ENCODE measurements at places on chromosomes 3 and 15.

GRCh38 chr3:110518031-110518430, 553.6 kb upstream of the NECTIN3 start:
- no peak for DNase-seq

- DNase-seq: no peak
These were observed 50.9 kb downstream of the DHX36 start for GRCh38 chr3:154273381-154273780.

DNA sequence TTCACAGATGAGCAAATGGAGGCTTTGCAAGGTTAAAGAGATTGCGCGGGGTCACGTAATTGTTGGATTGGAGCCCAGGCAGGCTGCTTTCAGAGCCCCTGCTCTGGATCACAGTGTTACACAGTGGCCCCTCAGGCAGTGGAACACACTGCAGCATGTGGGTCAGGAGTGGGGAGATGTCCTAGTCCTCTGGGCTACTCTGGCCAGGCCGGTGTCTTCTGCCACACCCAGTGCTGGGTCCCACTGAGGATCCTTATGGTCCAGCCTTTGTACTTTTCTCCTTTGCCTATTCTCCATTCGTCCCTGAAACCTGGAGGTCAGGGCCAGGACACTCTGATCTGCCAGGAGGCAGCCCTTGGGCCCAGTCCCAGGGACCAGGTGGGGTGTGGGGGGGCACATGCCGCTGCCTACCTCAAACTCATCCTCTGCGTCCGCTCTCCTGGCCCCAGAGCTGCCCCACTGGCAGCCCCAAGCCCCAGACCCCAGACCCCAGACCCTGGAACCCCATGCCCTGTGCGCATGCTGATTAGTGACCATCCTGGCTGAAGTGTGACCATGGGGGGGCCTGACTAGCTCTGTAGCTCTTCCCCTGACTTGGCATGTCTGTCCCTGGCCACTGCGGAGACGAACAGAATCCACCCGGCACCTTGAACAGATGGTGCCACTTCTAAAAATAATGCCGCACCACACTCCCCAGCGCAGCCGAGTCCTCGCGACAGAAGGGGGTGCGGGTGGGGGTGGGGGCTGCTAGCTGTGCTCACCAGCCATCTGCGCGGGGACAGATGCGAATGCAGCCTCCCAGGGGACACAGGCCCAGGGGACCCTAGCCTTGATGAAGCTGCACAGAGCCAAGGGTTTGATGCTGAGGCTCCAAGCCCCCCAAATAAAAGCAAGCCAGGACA, 41.6 kb downstream of the ATP2B2 start:
- no peak for DNase-seq

DNA sequence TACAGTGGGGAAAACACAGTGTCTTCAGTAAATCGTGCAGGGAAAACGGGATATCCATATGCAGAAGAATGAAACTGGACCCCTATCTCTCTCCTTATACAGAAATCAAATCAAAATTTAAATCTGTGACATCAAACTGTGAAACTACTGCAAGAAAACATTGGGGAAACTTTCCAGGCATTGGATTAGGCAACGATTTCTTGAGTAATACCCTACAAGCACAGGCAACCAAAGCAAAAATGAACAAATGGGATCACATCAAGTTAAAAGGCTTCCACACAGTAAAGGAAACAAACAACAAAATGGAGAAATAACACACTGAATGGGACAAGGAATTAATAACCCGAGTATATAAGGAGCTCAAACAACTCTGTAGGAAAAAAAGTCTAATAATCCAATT, 165.3 kb downstream of the PLCL2 start:
- no peak for DNase-seq

- DNase-seq: no peak
These were observed 32.2 kb downstream of the HGD start for GRCh38 chr3:120649830-120650233.

GRCh38 chr3:8884630-8885290, 78.5 kb downstream of the RAD18 start:
- no peak for DNase-seq

DNA sequence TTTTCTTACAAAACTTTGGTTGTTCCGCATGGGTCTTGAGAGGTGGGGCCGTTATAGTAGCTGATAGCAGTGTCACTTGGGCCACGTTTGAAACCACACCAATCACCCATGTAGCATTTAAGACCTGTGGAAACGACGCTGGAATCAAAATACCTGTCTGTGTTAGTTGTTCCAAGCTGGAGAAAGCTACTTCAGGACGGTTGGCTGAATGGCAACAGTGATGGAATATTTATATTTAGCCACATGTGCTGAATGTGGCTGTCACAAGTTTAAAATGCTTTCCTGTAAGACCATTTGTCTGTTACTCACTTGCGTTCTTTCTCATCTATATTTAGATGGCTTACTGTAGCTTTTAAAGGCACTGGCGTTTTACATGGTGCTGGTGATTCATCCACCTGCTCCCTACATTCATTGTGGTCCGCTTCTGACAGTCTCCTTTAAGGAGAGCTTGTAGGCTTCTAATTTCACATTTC, 1.4 kb downstream of the DNAJA4 start:
- no peak for DNase-seq

DNA sequence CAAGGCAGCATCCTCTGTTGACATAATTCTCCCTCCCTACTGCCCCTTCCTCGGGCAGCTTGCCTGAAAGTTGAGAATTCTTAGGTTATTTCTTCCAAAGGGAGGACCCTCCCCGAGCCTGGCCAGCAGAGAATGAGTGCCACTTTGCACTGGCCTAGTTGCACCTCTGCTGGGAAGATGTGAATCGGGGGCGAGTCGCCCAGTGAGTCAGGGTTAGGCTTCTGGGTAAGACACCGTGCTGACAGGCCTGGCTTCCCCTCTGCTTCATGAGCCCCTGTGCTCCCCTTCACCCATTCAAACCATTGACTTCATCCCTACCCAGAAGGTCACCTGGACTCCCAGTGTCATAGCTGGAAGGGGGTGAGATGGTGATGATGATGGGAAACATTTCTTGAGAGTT, 82.3 kb downstream of the AAGAB start:
- no peak for DNase-seq

- DNase-seq: no peak
These were observed 808.7 kb downstream of the GRM7 start for GRCh38 chr3:7669641-7670040.

DNA sequence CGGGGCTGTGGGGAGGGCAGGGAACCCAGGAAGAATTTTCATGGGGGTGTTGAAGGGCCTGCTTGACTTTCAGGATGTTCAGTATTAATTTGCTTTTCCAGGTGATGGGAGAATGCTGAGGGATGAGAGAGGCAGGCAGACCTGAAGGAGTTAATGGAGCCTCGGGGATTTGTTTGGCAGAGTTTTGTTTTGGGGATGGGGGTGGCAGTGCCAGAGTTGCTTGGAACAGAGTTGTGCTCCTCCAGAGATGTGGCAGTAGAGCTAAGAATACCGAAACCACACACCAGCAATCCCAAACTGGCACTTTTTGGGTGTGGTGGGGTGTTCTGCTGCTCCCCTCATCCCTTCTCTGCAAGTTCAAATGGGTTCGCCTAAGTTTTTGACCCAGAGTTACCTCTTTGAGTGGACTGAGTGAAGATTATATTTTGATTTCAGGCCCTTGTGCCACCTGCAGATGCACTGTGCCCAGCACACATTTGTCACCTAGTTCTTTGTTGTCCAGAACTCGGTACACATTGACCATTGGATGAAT, 1.6 kb downstream of the BOC start:
- no peak for DNase-seq

DNA sequence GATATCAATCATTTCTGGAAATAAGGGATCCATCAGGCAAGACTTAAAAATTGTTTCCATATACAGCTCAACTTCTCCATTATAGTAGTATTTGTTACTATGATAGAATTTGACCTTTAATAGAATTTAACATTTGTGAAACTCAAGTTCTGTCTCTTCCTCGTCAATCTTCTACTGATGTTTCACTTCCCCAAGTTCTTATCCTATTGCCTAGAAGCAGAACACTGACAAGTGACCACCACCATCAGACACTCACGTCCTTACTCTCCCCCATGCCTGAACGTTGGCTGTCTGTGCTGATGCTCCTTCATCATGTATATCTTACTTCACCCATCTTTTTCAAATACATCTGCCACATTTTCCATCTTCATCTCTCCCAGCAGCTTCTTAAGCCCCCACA, 26.6 kb upstream of the TAFA4 start:
- DNase-seq: no peak

GRCh38 chr3:186254676-186255650, 107.1 kb downstream of the DGKG start:
- DNase-seq: no peak

DNA sequence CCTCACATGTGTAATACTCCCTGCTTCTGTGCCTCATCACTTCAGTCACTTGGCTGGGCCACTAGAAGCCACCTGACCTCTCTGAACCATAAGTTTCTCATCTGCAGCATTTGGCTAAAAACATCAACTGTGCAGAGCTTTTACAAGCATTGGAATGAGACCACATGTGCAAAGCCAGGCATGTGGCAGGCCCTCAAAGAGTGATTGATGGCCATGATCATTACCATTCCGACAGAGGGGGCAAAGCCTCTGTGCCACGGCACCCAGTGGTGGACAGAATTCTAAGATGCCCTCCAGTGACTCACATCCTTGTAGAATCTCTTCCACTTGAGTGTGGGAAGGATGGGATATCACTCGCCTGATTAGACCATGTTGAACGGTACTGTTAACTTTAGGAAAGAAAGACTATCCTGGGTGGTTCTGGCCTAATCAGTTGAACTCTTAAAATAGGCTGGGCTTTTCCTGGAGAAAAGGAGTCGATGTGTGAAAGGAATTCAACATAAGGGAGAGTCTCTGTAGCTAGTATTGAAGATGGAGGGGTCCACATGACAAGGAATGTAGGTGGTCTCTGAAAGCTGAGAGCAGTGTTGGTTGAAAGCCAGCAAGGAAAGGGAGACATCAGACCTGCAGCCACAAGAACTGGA, 13.5 kb downstream of the CDCP1 start:
- no peak for DNase-seq

GRCh38 chr15:83365370-83365938, 81.0 kb upstream of the BNC1 start:
- no peak for DNase-seq

DNA sequence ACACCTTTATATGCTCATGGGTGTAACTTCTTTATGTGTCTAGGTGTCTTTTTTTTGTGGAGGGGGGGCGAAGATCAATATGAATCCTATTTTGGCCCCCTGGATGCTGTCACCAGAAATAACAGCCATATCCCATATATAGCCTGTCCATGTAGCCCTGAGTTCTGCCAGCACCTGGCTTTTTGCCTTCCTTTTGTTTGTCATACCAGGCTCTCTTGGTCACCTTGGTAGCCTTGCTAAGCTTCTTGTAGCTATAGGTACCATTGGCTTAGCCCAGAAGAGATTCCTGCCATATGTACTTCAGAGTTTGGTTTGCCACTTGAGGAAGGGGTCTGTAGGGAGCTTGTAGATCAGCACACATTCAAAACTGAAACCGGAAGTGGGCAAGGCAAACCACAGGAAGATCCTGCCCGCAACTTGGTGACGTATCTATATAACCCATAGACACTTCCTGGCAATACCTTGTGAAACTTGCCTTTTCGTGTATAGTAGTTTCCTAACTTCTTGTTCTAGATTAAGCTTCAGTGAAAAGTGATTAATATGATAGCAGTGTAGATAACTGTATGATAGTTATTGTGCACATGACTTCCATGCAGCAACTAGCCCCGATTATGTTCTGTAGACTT, 11.9 kb downstream of the RASA2 start:
- peak; percentile 83 for DNase-seq

- no peak for DNase-seq
These were observed 123.4 kb upstream of the LRRN1 start for GRCh38 chr3:3675801-3676200.

GRCh38 chr3:50321336-50322114, 1.0 kb downstream of the HYAL2 start:
- DNase-seq: peak; percentile 65

DNA sequence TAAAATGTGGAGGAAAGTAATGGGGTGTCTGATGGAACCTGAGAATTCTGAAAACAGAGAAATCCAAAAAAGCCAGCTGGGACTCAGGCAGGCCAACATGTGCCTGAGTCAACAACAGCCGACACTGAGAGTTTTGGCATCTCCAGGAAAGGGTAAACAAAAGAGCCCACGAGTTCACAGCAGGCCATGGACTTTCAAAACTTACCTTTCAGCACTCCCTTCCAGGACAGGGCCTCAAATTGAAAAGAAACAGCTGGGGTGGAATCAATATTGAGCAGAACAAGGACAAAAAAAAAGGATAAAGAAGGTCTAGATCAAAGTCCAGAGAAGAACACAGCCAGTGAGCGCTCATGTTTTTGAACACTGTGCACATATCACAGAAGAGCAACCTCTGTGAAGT, 735.4 kb upstream of the GRM7 start:
- DNase-seq: no peak

GRCh38 chr3:9238721-9239295, 10.6 kb downstream of the SRGAP3 start:
- DNase-seq: no peak

DNA sequence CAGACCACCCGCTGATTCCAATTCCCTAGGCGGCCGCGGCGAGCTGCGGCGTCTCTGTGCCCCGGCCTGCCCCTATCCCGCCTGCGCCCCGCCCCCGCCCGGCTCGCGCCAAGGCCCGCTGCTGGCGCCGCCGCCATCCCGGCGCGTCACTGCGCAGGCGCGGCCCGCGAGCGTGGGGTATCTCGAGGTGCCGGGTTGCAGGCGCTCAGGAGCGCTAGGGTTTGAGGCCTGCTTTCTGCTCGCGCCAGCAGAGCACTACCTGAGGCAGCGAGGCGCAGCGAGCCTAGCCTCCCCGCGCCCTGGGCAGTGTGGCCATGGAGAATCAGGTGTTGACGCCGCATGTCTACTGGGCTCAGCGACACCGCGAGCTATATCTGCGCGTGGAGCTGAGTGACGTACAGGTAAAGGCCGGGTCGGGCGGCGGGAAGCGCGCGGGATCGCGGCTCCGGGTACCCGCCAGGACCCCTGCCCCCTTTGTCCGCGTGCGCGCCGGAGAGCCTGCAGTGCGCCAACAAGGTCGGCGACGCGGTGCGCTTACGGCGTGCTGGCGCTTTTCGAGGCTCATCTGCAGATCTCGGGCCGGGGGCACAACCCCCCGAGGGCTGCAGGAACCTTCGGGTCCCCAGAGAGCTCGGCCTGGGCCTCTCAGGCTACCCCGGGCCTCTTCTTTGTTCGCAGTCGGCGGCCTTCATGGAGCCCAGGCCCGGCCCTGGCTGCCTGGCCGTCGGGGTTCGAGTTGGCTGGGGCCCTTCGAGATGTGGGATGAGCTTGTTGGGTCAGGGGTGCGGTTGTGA, at the start of gene HACD3:
Gene HACD3, plus strand, starts transcription at position 146 of the 794 bp plus-strand sequence. Its CDS starts 169 bp downstream, at position 315.
- peak; percentile 81 for DNase-seq

- no peak for DNase-seq
These were observed 463.5 kb upstream of the TGFBR2 start for GRCh38 chr3:30142946-30143345.

- no peak for DNase-seq
These were observed 48.9 kb upstream of the GMNC start for GRCh38 chr3:190911382-190911781.

DNA sequence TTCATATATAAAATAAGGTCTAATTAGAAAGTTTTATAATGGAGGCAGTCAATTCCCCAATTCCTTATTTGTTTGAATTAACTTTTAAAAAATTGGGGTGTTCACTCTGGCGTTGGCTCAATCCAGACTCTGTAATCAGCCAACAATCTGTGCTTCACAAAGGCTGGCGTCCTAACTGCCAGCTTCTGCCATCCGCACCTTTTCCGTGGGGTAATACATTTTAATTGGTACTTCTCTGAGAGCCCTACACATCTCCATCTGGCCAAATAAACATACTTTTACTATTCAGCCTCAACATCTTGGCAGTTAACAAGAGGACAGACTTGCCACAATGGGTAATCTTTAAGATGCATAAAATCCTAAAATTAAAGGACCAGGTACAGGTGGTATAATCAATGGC, 125.2 kb upstream of the CCNL1 start:
- DNase-seq: no peak

Data from activated CD8-positive, alpha-beta memory T cell treated with anti-CD3 and anti-CD28 coated beads for 4 hours (primary cell).